ENCODE measurements at places on chromosomes 3 and 15.

- no peak for DNase-seq
Observed at GRCh38 chr15:33124811-33125210, 69.7 kb downstream of the FMN1 start.

DNA sequence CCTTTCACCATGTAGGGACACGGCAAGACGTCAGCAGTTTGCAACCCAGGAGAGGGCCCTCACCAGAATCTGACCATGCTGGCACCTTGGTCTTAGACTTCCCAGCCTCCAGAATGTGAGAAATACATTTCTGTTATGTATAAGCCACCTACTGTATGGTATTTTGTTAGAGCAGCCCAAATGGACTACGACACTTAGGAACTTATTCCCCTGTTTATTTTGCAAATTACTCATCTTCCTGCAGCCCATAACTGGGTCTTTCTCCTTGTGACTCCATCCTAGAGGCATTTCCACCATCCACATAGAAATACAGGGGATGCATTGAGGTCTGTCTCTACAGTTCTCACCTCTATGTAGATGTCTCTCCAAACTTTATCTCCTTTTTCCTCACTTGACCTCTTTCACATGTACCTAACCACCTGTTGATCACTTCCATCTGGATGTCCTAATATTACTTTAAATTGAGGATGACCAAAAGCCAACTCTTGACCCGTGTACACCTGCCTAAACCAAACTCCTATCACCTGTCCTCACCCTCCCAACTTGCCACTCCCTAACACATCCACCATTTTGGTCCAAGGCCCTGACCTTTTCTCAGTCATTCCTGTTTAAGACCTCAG lies 406.0 kb upstream of the WNT5A start:
- no peak for DNase-seq

- DNase-seq = no peak
Observed at GRCh38 chr3:119632829-119633228, 27.6 kb downstream of the POPDC2 start.

GRCh38 chr15:72845981-72846383 lies 62.4 kb upstream of the ADPGK start:
- DNase-seq = no peak

GRCh38 chr3:175521406-175521805 lies 662.3 kb downstream of the NAALADL2 start:
- DNase-seq = no peak

- peak; percentile 77 for DNase-seq
Observed at GRCh38 chr15:65832549-65833364, 36.5 kb upstream of the RAB11A start.

GRCh38 chr15:45378913-45379262 lies 544 bp upstream of the GATM start:
- DNase-seq = no peak

- DNase-seq = no peak
Observed at GRCh38 chr15:100174904-100175275, 166.9 kb downstream of the ADAMTS17 start.

GRCh38 chr15:44788748-44789147 lies 52.4 kb downstream of the TRIM69 start:
- DNase-seq = no peak

- no peak for DNase-seq
Observed at GRCh38 chr15:22978691-22979237, 1.4 kb downstream of the CYFIP1 start.

Data from HTR-8/SVneo (cell line).